Activated CD4-positive, alpha-beta T cell treated with anti-CD3 and anti-CD28 coated beads, Interleukin-10, Interleukin-2, amounts not matched to agents 100 ng/mL and 50 ng/mL, durations not matched to agents 16 hours and 8 hours (primary cell): ENCODE measurements at places on chromosomes 16 and 17.

DNA sequence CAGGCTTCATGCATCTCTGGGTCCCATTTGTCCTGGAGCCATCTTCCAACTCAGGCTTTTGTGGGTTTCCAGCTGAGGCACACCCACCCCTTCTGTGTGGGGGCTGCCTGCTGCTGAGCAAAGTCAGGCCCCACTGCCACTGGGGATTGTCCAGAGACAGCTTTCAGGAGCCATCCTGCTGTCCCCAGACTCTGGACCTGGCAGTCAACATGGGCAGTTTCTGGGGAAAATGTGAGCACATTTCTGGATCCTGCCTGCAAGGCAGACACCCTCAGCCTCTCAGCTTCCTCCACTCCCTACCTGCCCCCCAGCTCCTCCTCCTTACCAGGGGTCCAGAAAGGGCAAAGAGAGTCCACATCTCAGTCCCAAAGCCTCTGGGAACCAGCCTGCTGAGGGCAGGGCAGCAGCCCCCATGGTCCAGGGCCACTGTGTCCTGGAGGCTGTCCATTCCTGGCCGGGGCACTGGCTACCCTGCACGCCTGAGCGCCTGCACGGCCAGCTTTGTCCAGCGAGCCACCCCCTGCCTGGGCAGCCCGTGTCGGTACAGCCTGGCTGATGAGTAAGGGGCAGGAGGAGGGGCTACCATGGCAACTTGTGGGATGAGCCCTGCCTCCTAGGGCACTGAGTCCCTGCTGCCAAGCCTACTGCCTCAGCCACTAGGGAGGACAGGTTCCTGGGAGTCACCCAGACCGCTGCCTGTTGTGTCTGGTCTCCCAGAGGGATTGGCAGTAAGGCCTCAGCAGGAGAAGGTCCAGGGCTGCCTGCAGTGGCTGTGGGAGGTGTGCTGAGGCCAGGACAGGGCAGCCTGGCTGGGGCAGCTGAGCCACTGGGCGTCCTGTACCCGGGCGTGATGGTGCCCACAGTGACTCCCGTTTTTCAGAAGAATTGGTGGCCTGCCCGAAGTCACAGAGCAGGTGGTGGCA, at the start of gene SLC47A2:
TSS of gene SLC47A2 (minus strand) at position 477 of the 923 bp plus-strand sequence. CDS start at position 448, 29 bp downstream.
- DNase-seq = no peak

- DNase-seq = no peak
These were observed 69.6 kb upstream of the ATP2A3 start for GRCh38 chr17:4033751-4034251.

- no peak for DNase-seq
These were observed 2.1 kb upstream of the KRTAP3-2 start for GRCh38 chr17:41001795-41002194.

DNA sequence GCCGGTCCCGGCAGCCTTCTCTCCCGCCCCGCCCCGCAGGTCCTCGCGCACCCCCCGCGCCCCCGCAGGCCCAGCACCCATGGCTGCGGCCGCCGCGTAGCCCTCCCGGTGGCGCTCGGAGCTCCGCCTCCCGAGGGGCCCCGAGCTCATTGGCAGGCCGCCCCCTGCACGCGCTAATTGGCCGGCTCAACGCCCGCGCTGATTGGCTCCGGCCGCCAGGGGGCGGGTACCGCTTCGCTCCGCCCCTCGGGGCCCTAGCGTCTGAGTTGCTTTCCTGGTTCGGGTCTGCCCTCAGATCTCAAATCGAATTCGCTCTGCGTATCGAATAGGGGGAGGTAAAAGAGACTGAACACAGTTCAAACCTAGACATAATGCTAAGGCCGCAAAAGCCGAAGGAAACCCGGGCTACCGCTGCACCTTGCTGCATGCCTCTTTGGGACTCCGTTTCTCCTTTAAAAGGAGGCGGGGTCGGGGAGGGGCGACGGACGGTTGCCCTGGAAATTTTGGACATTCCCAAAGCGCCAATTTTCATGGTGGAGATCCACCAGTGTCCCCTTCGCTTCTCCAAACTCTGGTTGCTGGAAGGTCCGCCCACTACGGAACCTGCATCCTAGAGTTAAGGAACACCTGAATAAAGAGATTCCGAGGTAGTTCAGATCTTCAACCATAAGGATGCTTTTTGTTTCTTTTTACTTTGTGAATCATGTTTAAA, at the start of gene DEXI:
TSS of gene DEXI (minus strand) at position 117 of the 712 bp plus-strand sequence. CDS start 463 bp downstream, outside the sequence.
- peak; percentile 97 for DNase-seq

DNA sequence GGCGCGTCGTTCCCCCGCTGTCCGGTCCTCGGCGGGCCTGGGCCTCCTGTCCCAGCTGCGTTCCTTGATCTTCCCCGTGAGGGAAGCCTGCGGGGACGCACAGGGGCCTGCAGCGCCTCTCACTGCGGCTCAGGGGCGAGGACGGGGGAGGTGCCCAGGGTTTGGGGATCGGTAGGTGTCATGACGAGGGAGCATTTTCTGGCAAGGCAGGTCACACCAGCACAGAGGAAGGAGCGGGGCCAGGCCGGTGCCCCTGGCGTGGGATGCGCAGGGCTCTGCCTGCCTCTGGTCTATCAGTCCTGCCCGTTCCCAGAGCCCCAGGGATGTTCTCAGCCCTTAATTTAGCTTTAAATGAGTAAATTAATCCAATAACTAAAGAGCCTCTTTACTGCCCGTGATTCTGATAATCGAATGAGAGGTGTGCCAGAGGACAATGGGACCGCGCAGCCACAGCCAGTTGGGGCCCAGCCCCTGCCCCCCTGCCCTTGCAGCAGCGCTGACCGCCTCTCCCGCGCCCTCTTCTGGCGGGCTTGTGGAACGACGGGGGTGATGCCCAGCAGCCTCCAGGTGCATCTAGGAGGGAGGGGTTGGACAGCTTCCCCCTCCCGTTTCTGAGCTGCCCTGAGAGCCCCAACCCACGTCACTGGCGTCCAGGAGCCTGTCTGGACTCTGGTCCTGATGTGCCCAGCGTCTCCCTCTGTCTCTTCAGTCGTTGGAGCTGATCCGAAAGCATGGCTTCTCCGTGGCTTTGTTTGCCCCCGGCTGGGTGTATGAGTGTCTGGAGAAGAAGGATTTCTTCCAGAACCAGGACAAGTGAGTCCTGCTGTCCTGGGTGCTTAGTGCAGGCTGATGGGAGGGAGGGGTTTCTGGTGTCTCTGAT, 7.9 kb downstream of the ENGASE start:
- peak; percentile 66 for DNase-seq

- DNase-seq = no peak
These were observed 316.6 kb downstream of the SLC39A11 start for GRCh38 chr17:72775919-72776318.
